Activated naive CD4-positive, alpha-beta T cell treated with anti-CD3 and anti-CD28 coated beads, Interleukin-2, amount 50 U/mL, for 72 hours (primary cell): ENCODE measurements at places on chromosomes 6 and 20. TPM values are rescaled to one million over a fixed set of nuclear protein-coding genes. Genes with fewer than 3 reads are reported as not detected.

The CDH4 gene
- total RNA-seq, result 0.09 TPM

The PRRC2A gene
- total RNA-seq, result 253 TPM

- no peak for DNase-seq
These were observed 27.8 kb upstream of the PREP start for GRCh38 chr6:105430685-105431084.

GRCh38 chr20:51594236-51595057, 51.9 kb upstream of the NFATC2 start:
- DNase-seq, result no peak

The AGER gene
- 21.6 TPM for total RNA-seq

The SYNDIG1 gene
- not detected for total RNA-seq

The LRP11 gene
- total RNA-seq, result 3.6 TPM

The CCR6 gene
- total RNA-seq, result not detected

- DNase-seq, result no peak
These were observed 357.9 kb upstream of the AGPAT4 start for GRCh38 chr6:161631676-161632194.

- no peak for DNase-seq
These were observed 38.5 kb downstream of the EPB41L2 start for GRCh38 chr6:131024565-131024964.

GRCh38 chr6:12288211-12288618, 1.9 kb upstream of the EDN1 start:
- no peak for DNase-seq

DNA sequence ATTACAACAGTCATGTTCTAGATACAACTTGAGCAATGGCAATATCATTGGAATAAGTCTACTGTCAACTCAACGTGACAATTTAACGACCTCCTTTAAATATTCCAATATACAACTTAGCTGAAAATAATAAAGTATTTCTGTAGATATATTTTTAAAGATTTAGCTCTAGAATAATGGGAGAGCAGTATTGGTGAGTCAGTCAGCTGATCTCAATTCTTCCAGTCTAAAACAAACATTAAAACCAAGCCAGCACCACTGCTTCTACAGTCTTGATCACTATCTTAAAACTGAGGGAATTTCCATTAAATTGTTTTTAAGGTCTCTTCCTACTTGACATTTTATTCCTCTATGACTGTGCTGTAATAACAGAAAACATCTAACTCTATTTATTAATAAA, 38.2 kb downstream of the NOL7 start:
- no peak for DNase-seq

The MAS1L gene
- not detected for total RNA-seq

The OPRM1 gene
- not detected for total RNA-seq

GRCh38 chr20:59920944-59921343, 12.5 kb downstream of the SYCP2 start:
- no peak for DNase-seq

- no peak for DNase-seq
These were observed 46.5 kb upstream of the RIPOR2 start for GRCh38 chr6:24982231-24982630.

- DNase-seq, result no peak
These were observed 134.4 kb downstream of the ARHGAP18 start for GRCh38 chr6:129575378-129576118.

- no peak for DNase-seq
These were observed 60.8 kb upstream of the CARMIL1 start for GRCh38 chr6:25218346-25218745.

- DNase-seq, result no peak
These were observed 77.8 kb downstream of the NCR2 start for GRCh38 chr6:41413250-41413649.

The LBP gene
- not detected for total RNA-seq

The FNDC1 gene
- 0.12 TPM for total RNA-seq

The GUCA1A gene
- total RNA-seq, result 0.37 TPM

The MYLIP gene
- total RNA-seq, result 5.4 TPM

DNA sequence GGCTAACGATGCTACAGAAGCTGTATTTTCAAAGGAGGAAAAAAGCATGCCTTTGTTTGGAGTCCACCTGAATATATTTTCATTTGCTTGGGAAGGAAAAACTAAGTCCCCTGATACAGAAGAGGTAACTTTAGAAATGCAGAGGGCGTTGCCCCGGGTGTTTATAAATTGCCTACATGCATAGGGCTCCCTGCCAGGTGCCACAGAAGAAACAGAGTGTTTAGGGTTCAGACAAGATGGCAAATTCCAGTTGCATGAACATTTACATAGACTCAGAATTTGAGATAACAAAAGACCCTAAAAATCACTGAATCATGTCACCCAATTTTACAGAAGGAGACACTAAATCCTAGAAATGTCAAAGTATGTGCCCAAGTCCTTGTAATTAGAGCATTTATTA, 19.9 kb downstream of the RIN2 start:
- no peak for DNase-seq

- DNase-seq, result no peak
These were observed 8.7 kb downstream of the LAMA4 start for GRCh38 chr6:112245511-112246203.

The GATA5 gene
- not detected for total RNA-seq

- DNase-seq, result no peak
These were observed 599.6 kb downstream of the PTPRT start for GRCh38 chr20:42589976-42590639.

The CTCFL gene
- not detected for total RNA-seq

GRCh38 chr20:432677-433299, 24.7 kb downstream of the RBCK1 start:
- no peak for DNase-seq

DNA sequence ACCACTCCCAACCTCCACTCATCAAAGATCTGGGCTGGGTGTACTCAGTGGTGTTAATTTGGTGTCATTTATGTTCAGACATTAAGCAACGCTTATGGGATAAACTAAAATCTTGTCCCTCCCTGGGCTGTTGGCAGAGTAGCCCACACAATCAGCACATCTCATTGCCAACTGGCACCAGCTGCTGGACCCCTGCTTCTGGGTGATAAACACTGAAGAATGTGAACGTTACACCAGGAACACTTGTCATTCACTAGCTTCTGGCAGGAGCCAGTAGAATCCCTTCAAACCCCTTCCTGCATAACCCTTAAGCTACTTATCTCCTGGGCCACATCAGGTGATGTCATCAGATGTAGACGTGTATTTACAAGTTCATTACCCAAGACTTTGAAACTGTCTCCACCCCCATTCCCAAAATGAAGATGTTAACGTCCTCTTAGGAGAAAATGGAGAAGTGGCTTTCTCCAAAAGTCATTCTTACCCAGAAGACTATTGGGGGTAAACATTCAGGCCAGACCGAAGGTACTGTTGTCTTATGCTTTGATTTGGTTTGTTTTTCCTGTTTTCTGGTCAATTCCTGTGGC, 107.8 kb upstream of the CD93 start:
- DNase-seq, result no peak

DNA sequence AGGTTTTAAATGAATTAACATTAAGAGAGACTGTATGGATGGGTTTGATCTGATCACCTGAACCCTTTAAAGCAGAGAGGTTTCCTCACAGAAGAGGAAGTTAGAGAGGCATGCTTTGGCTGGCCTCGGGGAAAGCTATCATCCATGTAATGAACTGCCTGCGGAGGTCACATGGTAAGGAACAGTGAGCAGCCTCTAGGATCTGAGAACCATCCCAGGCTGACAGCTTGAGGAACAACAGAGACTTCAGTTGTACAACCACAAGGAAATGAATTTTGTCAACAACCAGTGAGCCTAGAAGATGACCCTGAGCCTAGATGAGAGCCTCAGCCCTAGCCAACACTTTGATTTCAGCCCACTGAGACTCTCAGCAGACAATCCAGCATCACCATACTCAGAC, 2.9 kb upstream of the COL21A1 start:
- DNase-seq, result no peak

GRCh38 chr6:26613689-26614683, 17.2 kb downstream of the ABT1 start:
- DNase-seq, result no peak

GRCh38 chr6:39048481-39049399, at the start of gene GLP1R:
GLP1R (plus strand) TSS chr6:39048781; CDS start chr6:39048841, 60 bp downstream.
- DNase-seq, result no peak

GRCh38 chr6:108120311-108120710, 45.5 kb upstream of the NR2E1 start:
- no peak for DNase-seq

The EYA4 gene
- not detected for total RNA-seq

DNA sequence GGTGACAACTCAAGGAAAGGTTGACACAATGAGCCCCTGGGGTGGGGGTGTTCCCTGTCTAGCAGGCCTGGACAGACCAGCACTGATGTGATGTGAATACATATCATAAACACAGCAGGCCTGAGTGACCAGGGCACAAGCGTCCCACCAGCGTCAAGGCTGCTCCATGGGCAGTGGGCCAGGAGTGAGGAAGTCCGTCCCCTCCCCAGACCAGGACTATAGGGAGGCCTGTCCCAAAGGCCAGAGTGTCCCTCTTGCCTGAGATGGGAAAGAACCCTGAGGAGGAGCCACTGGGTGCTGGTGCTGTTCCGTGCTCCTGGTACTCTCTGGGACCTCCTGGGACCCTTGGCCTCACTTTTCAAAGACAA, 44.6 kb downstream of the RRBP1 start:
- DNase-seq, result no peak

DNA sequence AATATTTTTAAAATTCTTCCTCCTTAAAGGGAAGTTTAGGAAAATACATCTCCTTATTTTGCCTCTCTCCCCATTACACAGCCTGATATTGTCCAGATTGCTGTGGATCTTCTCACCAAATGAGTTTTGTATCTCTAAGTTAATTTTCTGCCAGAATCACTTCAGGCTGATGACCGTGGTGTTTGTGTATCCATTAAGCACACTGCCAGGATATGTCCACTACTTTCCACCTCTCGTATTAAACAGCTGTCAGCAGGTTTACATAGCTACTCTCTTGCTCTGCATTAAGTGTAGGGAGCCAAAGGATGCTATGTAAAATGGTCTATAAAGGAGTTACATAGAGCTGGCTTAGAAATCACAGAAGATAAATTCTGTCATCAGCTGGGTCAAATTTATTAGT, 201.1 kb downstream of the ZFAND3 start:
- DNase-seq, result no peak

The DOK5 gene
- 17.3 TPM for total RNA-seq

GRCh38 chr20:63940472-63941266, 15.5 kb downstream of the UCKL1 start:
- DNase-seq, result no peak
